Thoracic aorta (tissue), 2 donors: ENCODE measurements at places on chromosomes 2 and 18.

DNA sequence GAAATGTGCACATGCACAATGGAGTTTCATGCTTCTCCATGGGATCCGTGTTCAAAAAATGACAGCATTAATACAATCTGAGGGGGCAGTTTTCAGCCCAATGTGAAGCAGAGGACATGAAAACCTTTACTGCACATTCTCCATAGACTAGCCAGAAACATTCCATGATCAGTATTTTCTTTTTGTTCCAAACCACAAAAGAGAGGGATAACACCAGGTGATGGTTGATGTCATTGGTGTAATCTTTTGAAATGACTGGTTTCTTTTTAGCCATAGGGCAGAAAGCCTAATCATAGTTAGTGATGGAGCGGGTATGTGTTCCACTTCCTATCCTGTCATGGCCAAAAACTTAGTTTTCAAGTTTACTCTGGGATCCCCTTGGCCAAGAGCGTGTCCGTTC, 1.8 kb upstream of the KYNU start:
- H3K27me3 ChIP-seq = no peaks in the 10 kb centered on the region
- no peaks in the 10 kb centered on the region for H3K4me1 ChIP-seq
- no peak overlapping the region for H3K27ac ChIP-seq
- no peak overlapping the region for H3K4me3 ChIP-seq

GRCh38 chr2:144320491-144320890, 199.4 kb downstream of the ZEB2 start:
- H3K4me1 ChIP-seq = peaks cover 8% of the 10 kb centered on the region
- no peaks in the 10 kb centered on the region for H3K36me3 ChIP-seq
- H3K27ac ChIP-seq = peak overlapping the region; percentile 45
- no peaks in the 10 kb centered on the region for H3K27me3 ChIP-seq
- peak; percentile 8 for DNase-seq
- no peak overlapping the region for H3K4me3 ChIP-seq

DNA sequence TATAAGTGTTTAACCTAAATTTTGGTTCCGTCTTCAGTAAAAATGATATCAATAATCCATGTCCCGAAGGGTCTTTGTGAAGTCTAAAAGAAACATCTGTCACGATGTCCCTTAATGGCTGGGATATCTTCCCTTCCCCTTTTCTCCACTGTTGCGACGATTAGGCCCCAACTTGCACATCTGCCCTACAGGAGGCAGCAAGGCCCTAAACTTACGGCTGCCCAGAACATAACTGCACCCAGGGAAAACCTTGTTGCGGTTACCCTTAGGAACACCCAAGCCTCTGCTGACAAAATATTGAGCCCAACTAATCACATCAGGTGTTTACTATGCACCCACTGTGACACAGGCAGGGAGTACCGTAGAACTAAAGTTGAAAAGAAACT, 1.3 kb upstream of the SMAD2 start:
- H3K4me1 ChIP-seq = peaks cover 27% of the 10 kb centered on the region
- DNase-seq = no peak
- H3K36me3 ChIP-seq = no peaks in the 10 kb centered on the region
- H3K27me3 ChIP-seq = no peaks in the 10 kb centered on the region
- H3K4me3 ChIP-seq = peak overlapping the region; percentile 100

DNA sequence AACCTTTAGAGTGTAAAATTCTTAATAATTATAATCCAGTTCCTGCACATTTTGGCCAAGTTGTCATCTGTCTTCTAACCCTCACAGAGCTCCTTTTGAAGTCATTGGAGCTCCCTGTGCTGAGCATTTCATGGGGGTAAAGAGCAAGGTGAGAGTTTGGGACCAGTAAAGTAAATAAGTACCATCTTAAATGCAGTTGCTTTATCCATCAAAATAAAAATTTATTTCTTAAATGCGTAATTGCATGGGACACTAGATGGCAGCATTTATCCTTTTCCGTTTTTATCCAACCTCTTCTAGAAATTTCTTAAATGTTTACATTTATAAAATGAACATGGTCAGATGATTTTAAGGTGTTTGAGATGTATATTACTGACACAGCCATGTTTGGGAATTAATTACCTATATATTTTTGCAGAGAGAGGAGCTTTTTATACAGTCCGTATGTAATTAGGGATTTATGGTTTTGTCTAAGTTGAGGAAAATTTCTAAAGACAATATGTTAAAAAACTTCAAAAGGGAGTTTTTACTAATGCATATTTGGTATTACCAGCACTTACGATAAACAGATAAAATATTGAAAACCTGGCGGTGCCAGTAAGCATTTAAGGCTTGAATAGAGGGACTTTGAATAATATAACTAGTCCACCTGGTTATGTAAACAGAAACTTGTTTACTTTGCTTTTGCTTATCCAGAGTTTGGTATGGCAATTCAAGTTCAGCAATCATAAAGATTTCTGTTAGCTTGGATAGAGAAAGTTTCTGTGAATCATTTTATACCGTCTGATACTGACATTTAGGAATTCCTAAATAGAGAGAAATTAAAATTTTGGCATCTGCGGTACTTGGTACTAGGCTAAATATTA, 54.5 kb downstream of the ACSL3 start:
- peaks cover 58% of the 10 kb centered on the region for H3K4me1 ChIP-seq
- no peaks in the 10 kb centered on the region for H3K36me3 ChIP-seq
- no peak overlapping the region for H3K27ac ChIP-seq
- H3K4me3 ChIP-seq = no peak overlapping the region

- no peak for DNase-seq
- H3K36me3 ChIP-seq = no peaks in the 10 kb centered on the region
- H3K27me3 ChIP-seq = no peaks in the 10 kb centered on the region
- H3K27ac ChIP-seq = no peak overlapping the region
- no peaks in the 10 kb centered on the region for H3K4me1 ChIP-seq
These were observed 100.7 kb downstream of the DTNB start for GRCh38 chr2:25572638-25573037.

DNA sequence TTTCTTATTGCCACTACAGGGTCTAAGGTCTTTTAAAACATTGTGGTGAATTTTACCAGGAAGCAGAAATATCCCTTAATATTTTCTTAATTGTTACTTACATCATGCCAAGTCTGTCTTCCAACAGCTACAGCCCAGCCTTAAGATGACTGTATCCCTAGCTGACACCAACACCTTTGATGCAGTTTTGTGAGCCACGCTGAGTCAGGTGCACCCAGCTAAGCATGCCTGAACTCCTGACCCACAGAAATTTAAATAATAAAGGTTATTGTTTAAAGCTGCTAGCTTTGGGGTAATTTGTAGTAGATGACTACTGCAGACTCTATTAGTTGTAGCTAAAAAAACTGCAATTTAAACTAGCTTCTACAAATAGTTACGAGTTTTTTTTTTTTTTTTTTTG, 1757.9 kb upstream of the LRRTM1 start:
- H3K27me3 ChIP-seq = no peaks in the 10 kb centered on the region
- H3K4me1 ChIP-seq = no peaks in the 10 kb centered on the region
- H3K27ac ChIP-seq = no peak overlapping the region
- DNase-seq = no peak
- no peaks in the 10 kb centered on the region for H3K36me3 ChIP-seq

DNA sequence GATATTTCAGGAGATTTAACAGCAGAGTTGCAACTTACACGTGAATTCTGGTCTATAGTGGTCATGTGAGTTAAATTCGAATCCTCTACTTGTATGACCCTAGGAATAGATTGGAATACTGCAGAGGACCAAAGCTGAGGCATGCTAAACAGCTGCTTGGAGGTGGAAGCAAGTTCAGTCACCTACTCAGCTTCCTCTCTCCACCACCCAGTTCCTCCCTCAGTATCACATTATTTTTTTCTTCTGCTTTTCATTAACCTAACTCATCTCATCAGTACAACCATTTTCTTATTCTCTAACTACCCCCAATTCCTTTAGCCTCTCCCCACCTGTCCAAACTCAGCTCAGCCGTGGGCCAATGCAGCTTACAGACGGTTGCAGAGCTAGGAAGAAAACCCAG, 385.5 kb downstream of the SETBP1 start:
- no peaks in the 10 kb centered on the region for H3K27me3 ChIP-seq
- DNase-seq = no peak
- H3K4me3 ChIP-seq = no peak overlapping the region
- no peaks in the 10 kb centered on the region for H3K4me1 ChIP-seq
- H3K36me3 ChIP-seq = peaks cover 6% of the 10 kb centered on the region

DNA sequence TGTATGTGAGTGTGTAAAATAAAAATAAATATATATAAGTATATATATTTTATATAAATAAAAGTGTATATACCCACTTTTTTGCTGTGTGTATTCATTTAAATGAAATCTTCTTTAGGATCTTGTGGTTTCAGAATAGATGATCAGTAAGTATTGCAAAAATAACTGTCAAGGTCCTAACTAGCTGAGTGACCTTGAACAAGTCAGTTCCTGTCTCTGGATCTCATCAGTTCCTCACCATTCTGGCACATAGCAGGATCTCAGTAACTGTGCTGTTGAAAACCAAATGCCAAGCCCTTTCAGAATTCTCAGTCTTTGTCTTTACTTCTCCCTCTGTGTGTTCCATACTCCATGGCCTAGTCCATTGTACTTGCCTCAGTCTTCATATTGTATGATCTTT, 115.3 kb upstream of the CXCR4 start:
- no peak for DNase-seq
- no peak overlapping the region for H3K4me3 ChIP-seq
- H3K27ac ChIP-seq = no peak overlapping the region
- H3K27me3 ChIP-seq = no peaks in the 10 kb centered on the region

GRCh38 chr2:140436936-140437335, 1656.7 kb upstream of the NXPH2 start:
- H3K4me1 ChIP-seq = no peaks in the 10 kb centered on the region
- no peak overlapping the region for H3K27ac ChIP-seq
- no peaks in the 10 kb centered on the region for H3K27me3 ChIP-seq
- no peak overlapping the region for H3K4me3 ChIP-seq
- no peaks in the 10 kb centered on the region for H3K36me3 ChIP-seq

GRCh38 chr18:22900558-22901238, 32.4 kb upstream of the RBBP8 start:
- no peak overlapping the region for H3K4me3 ChIP-seq
- H3K4me1 ChIP-seq = no peaks in the 10 kb centered on the region
- no peaks in the 10 kb centered on the region for H3K36me3 ChIP-seq
- H3K27ac ChIP-seq = no peak overlapping the region
- DNase-seq = no peak
- no peaks in the 10 kb centered on the region for H3K27me3 ChIP-seq
